Central memory CD4-positive, alpha-beta T cell (primary cell): ENCODE measurements at places on chromosomes 11 and 22.

DNA sequence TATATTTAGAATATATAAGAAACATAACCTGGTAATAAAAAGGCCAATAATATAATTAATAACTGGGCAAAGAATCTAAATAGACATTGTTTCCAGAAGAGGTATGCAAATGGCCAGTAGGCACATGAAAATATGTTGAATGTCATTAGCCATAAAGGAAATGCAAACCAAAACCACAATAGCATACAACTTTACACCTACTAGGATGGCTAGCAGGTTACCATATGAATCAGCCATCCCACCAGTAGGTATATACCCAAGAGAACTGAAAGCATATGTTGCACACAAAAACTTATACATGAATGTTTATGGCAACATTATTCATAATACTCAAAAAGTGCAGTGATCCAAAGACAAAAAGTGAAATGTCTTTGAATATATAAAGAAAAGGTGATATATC, 2.7 kb upstream of the OR2D2 start:
- DNase-seq, result no peak

DNA sequence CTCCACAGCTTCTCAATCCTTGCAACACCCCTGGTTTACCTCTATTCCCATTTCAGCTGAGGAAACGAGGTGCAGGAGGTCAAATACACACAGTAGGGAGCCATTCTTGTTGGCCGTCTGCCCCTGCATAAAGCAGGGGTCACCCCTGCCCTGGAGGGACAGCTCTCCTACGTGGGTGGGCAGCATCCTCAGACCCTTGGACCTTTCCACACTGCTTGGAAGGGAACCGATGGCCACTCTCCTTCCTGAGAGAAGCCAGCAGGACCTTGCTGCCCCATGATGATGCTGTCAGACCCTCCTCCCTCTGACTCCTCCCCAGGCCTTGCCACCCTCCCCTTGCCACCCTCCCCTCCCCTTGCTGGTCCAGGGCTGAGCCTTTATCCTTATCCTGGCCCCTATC, 121.1 kb upstream of the SYT13 start:
- DNase-seq, result no peak

DNA sequence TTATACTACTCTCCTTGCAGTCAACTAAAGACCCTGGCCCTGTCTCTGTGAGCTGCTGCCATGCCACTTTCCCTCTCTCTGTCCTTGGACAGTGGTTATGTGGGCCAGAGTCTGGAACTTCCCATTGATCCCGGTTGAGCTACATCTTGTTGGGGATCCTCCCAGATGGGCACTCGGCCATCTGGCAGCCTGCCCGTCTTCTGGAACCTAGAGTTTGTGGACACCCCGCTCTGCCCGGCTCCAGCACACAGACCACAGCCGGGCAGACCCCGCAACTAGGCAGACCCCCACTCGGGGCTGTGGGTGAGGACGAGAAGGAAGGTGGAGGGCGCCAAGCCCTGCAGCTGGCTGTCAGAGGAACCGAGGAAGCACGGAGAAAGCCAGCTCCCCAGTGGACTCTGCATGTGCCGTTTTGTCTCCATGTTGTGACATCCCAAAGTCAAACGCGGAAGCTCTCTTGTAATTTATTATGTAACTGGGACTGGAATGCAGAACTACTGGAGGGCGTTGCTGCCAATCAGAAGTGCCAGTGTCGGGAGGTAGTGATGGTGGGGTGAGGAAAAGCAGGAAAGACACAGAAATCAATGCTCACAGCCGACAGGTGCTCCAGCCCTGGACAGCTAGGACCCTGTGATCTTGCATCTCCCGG, 207.7 kb downstream of the CEP164 start:
- no peak for DNase-seq

DNA sequence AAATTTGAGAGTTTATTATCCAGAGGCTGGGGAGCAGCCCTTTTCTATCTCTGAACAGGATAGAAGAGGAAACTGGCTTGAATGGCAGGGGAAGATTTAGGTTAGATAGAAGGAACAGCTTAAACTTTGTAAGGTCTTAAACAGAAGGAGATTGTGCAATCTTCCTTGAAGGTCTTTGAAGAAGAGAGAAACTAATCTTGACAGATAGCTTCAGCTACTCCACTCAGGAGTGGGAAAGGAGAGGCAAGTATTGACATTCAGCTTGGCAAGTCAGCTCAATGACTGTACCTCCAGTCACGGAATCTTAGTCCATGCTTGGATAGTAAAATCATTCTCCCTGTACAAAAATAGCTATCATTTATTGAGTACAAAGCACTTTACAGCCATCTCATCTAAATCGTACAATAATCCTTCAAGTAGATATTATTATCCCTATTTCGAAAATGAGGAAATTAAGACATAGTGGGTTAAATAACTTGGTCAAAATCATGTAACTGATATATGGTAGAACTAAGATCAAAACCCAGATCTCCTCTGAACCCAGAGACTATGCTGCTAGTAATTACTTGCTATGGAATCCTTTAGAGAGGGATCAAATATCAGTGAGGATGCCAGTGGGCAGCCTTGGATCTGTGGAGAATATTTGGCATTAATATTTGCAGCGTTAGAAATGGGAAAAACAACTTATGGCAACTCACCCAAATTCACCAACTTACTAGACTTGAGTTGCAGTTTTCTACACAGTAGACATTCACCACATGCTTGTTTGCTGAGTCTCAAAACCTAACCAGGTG, 14.6 kb downstream of the C11orf97 start:
- DNase-seq, result no peak

DNA sequence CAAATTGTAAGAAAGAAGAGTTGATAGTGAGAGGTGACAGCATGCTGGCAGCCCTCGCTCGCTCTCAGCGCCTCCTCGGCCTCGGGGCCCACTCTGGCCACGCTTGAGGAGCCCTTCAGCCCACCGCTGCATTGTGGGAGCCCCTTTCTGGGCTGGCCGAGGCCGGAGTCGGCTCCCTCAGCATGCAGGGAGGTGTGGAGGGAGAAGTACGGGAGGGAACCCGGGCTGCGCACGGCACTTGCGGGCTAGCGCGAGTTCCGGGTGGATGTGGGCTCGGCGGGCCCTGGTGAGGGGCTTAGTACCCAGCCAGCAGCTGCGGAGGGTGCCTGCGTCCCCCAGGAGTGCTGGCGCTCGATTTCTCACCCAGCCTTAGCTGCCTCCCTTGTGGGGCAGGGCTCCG, 539.7 kb upstream of the CCDC179 start:
- no peak for DNase-seq

DNA sequence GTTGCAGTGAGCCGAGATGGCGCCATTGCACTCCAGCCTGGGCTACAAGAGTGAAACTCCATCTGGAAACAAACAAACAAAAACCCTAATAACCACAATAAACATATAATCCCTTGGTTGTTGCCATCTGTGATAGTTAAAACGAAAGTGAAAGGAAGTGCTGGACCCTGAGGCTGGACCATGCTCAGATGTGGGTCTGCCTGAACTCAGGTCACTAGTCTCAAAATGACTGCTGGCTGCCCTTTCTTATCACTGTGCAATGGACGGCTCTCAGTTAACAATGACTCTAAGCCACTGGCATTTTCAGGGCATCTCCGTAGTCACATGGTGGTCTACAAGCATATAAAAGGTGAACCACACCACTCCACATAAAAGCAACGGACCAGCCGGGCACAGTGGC, 48.2 kb upstream of the FTH1 start:
- no peak for DNase-seq

- DNase-seq, result no peak
These were observed 10.4 kb downstream of the OR52K2 start for GRCh38 chr11:4459500-4459899.

GRCh38 chr22:50190941-50191741, 5.4 kb downstream of the TRABD start:
- DNase-seq, result peak; percentile 91

- DNase-seq, result no peak
These were observed 35.2 kb downstream of the PPP2R1B start for GRCh38 chr11:111730871-111731591.
